ENCODE measurements at places on chromosomes 2 and 18.

DNA sequence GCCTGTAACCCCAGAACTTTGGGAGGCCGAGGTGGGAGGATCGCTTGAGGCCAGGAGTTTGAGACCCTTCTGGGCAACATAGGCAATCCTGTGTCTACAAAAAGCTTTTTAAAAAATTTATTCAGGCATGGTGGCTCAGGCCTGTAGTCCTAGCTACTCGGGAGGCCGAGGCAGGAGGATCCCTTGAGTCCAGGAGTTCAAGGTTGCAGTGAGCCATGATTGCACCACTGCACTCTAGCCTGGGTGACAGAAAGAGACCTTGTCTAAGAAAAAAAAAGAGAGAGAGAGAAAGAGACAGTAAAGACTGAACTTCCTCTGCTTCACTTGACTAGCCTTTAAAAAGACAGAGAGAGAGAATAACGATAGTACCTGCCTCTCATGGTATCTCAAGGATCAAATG lies 62.4 kb downstream of the INPP5D start:
- DNase-seq, result no peak

GRCh38 chr2:99939135-99939534 lies 203.3 kb downstream of the AFF3 start:
- DNase-seq, result no peak

DNA sequence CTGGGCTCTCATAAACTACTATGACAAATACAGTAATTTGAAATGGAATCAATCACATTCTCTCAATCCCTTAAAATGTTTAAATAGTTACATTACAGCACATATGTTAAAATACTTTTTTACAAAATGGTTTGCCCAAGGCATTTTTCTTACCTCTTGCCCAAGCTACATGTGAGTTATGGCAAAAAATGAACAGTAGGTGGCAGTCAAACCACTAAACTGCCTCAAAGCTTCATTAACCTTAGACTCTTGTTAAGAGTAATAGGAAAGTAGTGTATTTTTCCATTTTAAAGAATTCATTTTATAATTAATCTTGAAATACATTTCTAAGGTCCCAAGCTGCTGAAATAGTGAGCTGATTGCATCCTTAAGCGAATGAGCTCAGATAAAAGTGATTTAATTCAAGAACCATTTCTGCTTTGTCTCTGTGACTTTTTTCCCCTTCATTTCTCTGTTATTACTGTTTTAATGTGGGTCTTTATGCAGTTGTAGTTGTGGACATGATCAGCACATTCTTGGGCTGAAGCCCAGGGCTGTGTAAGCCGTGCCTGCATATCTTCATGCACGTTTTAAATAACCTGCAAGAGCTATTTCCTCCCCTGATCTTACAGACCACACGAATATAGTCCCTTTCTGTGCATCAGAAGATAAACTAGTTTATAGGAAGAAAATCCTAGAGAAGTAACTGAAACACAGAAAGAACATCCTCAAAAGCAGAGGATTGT lies 311.8 kb downstream of the LNPK start:
- peak; percentile 44 for DNase-seq

- peak; percentile 29 for DNase-seq
Measured at GRCh38 chr2:237154082-237154638, 68.5 kb downstream of the COPS8 start.

GRCh38 chr18:13261661-13262357 lies 43.2 kb downstream of the LDLRAD4 start:
- no peak for DNase-seq

- DNase-seq, result no peak
Measured at GRCh38 chr2:120802867-120803484, 67.3 kb downstream of the GLI2 start.

DNA sequence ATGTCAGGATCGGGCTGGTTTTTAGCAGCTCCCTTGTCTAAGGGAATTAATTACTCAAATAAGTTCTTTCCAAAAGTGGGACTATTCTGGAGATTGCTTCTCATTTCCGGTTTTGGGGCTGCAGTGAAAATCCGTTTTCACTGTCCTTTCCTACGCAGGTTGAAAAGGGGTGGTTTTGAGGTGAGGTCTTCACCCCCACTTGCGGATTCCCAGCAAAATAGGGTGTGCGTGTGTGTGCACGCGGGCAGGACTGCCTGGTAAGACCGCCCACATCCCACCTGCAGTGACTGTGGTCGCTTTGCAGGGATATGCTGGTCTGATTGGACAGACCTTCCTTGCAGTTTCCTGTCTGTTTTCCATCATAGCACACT lies 472 bp upstream of the PLEKHM3 start:
- DNase-seq, result no peak

GRCh38 chr2:144801766-144802165 lies 281.8 kb upstream of the ZEB2 start:
- no peak for DNase-seq

- no peak for DNase-seq
Measured at GRCh38 chr2:195515551-195515950, 141.5 kb upstream of the SLC39A10 start.

- peak; percentile 76 for DNase-seq
Measured at GRCh38 chr2:160257041-160257742, 57.1 kb upstream of the ITGB6 start.

GRCh38 chr2:104812286-104812685 lies 41.6 kb upstream of the POU3F3 start:
- DNase-seq, result no peak

DNA sequence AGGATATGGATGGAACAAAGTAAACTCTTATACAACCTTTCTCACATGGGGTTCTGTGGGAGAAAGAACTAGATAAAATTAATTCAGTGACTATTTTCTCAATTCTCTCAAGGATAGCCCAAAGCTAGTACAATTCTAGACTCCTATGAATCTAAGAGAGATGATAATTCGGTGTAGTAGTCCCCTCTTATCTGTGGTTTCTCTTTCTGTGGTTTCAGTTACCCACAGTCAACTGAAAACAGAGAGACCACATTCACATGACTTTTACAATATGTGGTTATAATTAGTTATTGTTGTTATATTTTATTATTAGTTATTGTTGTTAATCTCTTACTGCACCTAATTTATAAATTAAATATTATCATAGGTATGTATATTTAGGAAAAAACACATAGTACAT lies 53.5 kb upstream of the C2orf15 start:
- no peak for DNase-seq

DNA sequence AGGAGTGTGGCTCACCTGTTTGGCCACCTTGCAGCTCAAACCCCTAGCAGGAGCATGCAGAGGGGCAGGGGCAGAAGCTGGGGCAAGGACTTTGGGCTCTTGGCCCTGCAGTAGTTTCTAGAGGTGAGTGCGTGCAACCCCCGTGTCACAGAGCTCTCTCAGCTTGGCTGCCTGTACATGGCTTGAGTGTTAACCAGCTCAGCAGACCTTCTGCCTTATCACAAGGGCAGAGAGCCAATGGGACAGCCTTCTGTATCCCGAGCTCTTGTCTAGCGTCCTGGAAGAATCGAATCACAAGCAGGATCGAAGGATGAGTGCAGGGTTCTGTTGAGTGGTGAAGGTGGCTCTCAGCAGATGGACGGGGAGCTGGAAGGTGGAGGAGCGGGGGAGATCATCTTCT lies 120.3 kb upstream of the TMEM18 start:
- DNase-seq, result no peak

DNA sequence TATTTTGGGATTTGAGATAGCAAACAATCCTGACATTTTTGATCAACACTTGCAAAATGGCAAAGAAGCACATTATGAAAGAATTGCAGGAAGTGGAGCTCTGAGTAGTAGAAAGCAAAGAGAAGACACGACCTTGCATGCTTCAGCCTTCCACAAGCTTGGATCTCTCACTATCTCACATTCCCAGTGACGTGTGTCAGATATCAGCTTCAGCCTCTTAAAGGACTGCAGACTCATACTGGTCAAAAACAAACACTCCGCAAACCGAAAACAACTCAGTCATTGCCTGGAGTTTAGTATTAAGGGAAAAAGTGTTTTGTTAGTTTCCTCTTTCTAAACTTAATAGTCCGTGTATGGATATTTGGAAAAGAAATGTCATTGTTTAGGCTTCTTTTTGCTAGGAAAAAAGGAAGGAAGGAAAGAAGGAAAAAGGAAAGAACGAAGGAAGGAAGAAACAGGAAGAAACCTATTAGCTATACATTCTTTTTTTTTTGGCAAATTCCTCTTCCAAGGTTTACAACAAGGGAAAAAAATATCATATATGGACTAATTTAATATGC lies 32.6 kb upstream of the SLC40A1 start:
- peak; percentile 67 for DNase-seq

DNA sequence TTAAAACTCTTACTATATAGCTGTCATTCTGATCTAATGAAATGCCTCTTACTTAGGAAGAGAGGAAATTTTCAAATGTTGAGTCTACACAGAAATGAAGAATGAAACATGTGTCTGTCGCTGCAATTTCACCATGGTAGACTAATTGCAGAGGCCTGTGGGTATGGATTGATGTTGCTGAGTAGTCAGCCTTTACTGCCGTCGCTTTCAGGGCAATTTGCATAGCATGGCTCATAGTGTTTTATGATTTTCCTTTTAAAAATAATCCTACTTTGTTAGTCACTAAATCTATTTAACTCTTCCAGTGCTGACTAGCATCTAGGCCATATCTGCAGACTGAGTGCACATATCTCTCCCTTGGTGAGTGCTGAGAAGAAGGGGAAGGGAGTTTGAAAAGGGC lies 819.2 kb downstream of the SATB2 start:
- DNase-seq, result no peak

GRCh38 chr2:172564376-172564775 lies 8.5 kb downstream of the PDK1 start:
- DNase-seq, result no peak

DNA sequence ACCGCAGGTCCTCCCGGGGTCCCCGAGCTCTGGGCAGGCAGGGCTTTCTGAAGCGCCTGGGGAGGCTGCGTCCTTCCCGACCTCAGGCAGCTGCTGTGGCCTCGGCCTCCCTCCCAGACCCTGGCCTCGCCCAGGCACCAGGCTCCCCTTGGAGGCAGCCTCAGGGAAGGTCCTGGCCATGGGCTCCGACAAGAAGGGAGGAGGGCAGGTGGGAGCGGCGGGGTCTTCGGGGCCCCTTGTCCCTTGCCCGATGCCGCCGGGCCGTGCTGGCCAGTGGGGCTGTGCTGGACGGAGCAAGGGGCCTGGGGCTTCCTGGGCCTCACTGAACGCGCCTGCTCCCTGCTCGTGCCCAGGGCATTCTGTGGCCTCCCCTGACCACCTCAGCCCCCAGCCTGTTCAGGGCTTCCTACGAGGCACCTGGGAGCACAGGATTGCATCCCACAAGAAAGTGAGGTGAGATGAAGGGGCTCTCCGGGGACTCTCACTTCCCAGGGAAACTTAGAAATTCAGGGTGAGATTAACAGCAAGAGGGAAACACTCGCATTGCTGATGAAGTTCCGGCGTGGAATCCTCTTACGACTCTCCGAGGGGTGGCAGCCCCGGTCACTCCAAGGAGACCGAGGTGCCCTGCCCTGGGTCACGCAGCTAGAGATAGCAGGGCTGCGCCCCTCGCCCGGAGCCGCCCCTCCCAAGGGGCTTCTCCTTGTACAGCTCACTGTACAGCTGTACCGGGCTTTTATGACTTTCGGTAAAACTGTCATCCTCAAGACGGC lies 778 bp downstream of the MFSD2B start:
- no peak for DNase-seq

- no peak for DNase-seq
Measured at GRCh38 chr18:12552879-12553242, 105.0 kb downstream of the SPIRE1 start.

DNA sequence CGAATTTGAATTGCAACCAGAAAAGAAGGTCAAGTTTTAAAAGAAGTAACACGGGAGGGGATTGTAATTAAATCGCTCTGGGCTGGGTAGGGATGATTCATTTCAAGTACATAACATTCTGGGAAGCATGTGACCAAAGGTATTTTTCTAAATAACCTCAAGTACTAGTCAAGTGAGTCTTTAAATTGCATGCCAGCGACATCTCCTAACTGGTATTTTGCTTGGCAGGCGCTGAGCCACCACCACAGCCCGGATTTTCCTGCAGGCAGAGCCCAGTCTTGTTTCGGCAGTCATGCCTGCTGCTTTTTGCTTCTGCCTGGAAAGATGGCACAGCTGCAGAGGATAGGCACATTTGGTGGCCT lies 33.7 kb upstream of the NPAS2 start:
- peak; percentile 86 for DNase-seq

DNA sequence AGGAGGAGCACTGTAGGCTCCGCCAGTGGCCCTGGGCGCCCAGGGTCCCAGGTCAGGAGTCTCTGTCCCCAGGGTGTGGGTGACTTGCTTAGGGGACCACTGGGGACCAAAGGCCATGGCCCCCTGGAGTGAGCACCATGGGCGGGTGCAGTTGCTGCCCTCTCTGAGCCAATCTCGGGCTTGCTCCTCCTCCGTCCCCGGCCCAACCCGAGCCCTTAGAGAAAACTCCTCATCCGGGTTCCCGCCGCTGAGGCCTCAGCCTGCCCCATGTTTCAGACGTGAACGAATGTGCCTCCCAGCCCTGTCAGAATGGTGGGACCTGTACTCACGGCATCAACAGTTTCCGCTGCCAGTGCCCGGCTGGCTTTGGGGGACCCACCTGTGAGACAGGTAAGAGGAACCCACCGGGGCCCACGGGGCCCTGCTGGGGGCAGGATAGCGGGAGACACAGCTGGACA lies 38.6 kb downstream of the SNED1 start:
- no peak for DNase-seq

GRCh38 chr2:106975641-106976040 lies 89.7 kb upstream of the ST6GAL2 start:
- no peak for DNase-seq

GRCh38 chr2:174858745-174859144 lies 94.5 kb upstream of the CHRNA1 start:
- no peak for DNase-seq

DNA sequence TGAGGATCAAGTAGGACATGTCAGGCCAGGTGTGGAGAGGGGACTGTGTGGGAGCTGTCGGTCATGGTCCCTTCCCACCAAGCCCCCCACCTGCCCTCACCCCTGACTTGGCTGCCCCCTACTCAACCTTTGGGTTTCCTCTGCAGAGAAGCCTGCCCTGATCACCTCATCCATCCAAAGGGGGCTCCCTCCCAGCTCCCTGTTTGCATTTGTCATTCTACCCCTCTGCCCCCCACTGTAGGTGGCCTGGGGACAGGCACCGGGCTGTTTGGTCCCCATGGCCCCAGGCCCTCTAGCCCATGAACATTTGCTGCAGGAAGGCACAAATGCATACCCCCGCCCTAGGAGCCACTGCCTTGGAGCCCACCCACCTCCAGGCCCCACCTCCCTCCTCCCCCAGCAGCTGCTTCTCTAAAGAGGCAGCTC lies 115.0 kb downstream of the SMAD7 start:
- no peak for DNase-seq

- DNase-seq, result no peak
Measured at GRCh38 chr18:64337018-64337417, 188.1 kb upstream of the LINC00305 start.

- no peak for DNase-seq
Measured at GRCh38 chr18:22114526-22115321, 54.7 kb upstream of the GATA6 start.

Data from kidney glomerular epithelial cell (primary cell).